ENCODE measurements at places on chromosomes 16 and 17.

GRCh38 chr17:74840989-74841666 lies 18.6 kb downstream of the GRIN2C start:
- DNase-seq = no peak

DNA sequence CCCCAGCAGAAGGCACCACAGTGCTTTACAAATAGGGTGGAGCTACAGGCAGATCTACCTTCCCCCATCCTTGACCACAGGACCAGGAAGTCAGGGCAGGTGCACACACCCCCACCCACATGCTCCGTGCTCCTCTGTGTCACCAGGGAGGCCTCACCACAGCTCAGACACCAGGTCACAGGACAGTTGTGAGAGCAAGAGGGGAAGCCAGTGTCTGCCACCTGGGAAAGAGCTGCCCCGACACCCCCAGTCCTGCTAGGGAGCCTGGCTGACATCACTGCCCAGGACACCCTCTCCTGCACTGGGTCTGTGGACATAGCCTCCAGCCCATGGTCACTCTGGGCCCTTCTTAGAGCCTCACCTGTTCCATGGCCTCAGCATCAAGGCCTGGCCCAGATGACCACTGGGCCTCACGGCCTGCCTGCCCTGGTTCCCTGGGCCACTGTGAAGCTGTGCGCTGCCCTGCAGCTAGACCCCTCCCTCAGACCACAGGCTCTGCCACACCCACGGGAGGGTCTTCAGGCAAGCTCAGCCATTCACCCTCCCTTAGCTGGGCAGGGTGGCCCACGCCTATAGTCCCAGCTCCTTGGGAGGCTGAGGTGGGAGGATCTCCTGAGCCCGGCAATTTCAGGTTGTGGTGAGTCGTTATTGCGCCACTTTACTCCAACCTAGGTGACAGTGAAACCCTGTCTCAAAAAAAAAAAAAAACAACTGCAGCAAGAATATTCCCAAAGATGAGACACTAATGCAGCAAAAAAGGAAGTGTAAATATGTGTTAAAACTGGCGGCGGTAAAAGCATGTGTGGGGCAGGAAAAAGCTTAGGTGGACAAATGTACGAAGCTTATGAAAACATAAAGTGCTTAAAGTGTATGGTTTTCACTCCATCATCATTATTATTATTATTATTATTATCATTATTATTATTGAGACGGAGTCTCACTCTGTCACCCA lies 14.2 kb downstream of the POLR3K start:
- DNase-seq = no peak

GRCh38 chr16:3577302-3577752 lies at the start of gene NLRC3:
TSS of gene NLRC3 (minus strand) at chr16:3577403. CDS start at chr16:3565036, 12,367 bp downstream.
- no peak for DNase-seq

DNA sequence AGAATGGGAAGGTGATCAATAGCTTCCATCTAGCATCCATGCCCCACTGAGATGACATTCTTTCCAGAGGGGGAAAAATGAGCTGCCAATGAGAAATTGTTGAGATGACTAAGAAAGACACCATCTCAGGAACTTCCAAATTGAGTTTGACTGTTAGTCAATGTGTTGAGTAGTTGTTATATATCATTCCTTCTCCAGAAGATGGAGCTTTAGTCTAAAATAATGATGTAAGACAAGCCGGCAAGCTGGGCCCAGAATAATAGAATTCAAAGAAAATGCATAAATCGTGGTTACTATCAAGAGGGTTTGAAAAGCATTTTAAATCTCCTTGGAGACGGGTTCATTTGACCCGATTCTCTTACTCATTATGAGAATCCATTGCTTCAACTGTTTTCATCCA lies 71.0 kb upstream of the ATF7IP2 start:
- DNase-seq = peak; percentile 53

GRCh38 chr16:31357324-31358109 lies 2.5 kb downstream of the ITGAX start:
- no peak for DNase-seq

- peak; percentile 58 for DNase-seq
Observed at GRCh38 chr17:17414341-17414805, 62.4 kb upstream of the MED9 start.

DNA sequence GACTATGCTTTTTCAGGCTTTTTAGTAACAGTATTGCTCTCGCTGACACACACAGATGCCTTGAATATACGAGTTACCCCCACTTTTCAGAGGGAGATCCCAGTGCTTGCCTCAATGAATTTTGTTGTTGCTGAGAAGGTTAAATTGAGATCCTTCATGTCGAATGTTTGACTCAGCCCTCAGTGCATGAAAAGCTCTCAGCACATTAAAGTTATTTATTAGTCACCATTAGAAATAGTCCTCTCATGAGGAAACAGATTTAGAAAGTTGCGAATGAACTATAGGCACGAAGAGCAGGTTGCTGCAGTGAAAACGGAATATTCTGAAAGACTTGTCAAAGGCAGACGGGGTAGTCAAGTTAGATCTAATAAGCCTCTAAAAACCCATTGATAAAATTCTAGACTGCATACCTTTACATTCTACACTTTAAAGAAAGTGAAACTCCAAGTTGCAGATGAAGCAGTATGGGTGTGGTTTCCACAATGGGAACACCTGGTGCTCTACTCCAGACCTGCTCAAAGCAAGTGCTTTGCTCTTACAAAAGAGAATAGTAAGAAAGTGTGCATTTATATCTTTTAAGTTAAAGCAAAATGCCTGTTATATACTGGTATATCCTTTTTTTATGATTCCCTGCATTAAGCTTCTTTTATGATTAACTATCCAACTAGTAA lies 238.1 kb downstream of the MAF start:
- no peak for DNase-seq

DNA sequence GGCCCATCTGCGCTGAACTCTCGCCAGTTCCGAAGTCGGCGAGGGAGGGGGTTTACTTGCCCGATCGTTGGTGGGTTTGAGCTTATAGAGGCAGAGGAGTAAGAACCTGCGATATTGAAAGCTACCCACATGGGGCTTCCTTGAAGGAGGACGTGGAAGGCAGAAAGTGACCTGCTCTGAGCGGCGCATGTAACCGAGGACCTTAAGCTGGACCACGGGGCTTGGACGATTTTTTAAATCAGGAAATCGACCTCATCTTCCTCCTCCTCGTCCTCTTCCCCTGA lies 2.0 kb downstream of the PRAC2 start:
- no peak for DNase-seq

DNA sequence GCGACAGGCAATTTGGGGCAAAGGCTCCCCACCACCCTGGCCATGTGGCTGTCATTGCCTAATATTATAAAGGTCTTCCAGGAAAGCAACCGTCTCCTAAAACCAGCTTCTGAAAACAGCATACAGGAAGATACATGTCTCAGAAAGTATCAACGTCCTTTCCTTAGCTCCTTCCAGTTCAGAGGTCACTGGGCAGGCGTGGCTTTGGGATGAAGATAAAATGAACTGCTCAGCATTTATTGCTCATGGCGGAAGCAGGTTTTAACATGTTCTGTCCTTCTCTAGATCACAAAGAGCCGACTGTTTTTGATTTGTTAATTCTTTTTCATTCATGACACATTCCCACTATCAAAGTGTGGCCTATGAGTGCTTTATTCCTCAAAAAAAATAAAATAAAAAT lies 8.0 kb downstream of the CFAP20 start:
- no peak for DNase-seq

GRCh38 chr17:58184986-58185761 lies 7.4 kb upstream of the EPX start:
- DNase-seq = no peak

DNA sequence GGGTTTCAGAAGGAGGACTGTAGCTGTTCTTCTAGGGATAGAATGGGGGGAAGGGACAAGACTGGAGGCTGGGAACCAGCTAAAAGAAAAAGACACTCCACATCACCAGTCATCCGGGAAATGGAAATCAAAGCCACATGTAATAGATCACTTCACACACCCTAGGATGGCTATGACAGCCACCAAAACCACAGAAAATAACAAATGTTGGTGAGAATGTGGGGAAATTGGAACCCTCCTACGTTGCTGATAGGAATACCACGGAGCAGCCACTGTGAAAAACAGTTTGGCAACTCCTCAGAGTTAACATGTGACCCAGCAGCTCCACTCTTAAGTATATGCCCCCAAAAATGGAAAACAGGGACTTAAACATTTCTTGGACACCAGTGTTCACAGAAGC lies 2.3 kb downstream of the TLE7 start:
- DNase-seq = no peak

DNA sequence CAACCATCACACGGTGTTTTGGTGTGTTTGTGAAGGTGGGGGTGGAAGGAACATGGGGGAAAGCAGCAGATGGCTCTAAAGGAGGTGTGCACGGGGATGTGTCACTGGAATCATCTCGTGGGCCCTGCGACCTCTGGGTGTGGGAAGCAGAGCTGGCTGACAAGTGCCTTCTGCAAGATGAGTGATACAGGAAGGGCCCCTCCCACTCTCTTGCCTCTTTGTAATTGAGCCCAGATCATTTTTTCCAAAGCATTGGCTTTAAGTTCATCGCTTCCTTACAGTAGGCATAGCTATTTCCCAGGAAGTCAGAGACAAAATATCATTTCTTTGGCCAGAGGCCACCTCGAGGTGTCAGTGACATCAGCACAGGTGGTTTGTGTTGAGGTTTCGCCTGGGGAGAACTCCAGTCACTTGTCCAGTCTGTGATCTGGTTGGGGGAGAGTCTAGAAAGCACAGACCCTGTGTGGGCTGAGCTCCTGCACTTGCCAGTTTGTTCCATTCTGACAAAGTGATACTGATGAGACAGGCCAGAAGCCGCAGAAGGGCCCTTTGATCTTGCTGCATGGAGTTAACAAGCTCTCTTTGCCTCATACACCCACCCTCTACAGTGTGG lies 20.6 kb upstream of the SNTB2 start:
- peak; percentile 20 for DNase-seq

- DNase-seq = no peak
Observed at GRCh38 chr17:79022507-79022991, 1.4 kb upstream of the C1QTNF1 start.

DNA sequence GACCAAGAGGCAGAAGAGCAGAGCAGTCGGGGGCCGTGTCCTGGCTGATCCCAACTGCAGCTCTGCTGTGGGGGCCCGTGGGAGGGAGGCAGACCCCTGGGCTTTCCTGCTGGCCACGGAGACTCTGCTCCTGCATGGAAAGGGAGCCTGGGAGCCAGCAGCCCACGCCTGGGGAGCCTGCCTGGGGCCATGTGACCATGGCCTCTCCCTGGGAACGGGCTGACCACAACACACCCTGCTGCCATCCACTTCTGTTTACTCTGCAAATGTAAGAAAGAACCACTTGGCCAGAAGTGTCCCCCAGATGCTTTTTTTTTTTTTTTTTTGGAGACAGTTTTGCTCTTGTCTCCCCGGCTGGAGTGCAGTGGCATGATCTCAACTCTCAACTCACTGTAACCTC lies 2.0 kb upstream of the TEDC2 start:
- DNase-seq = no peak

- no peak for DNase-seq
Observed at GRCh38 chr16:84569382-84569987, 48.4 kb downstream of the COTL1 start.

DNA sequence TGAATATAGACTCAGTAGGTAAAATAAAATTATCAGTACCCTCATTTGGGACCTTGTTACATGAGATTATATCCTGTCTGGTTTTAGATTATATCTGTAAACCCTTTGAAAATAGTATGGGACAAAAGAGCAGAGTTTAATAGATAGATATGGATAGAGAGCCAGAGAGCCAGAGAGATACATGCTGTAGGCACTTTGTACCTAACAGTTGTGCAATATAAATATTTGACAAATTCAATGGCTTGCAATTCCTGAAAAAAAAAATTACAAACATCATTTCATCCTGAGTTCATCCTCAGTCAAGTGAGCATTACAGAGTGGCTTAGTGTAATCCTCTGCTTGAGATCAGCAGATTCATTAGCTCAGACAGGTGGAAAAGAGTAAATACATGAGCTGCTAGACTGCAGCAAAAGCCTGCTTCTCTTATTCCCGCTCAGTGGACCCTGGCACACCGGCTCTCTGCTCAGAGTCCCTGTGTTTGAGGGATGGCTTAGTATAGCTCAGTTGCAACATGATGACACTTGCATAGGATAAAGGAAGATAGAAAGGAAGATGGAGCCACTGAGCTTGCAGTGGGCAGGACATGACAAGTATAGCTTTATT lies 931.6 kb upstream of the GOT2 start:
- DNase-seq = no peak

DNA sequence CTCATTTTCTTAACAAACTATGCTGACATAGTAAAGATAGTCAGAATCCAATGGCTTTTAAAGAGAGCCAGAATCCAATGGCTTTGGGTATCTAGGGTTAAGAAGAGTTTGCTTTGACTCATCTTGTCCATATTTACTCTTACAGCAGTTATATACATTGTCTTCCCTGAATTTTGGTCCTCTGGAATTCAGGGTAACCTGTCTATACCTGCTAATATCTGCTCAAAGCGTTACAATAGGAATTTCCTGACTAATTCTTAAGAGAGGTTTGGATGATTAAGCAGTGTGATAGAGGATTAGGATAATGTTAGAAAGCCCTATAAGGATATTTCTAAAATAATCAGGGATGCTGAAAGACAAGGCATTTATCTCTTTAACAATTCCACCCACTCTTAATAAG lies 2.0 kb upstream of the CDH8 start:
- DNase-seq = no peak

DNA sequence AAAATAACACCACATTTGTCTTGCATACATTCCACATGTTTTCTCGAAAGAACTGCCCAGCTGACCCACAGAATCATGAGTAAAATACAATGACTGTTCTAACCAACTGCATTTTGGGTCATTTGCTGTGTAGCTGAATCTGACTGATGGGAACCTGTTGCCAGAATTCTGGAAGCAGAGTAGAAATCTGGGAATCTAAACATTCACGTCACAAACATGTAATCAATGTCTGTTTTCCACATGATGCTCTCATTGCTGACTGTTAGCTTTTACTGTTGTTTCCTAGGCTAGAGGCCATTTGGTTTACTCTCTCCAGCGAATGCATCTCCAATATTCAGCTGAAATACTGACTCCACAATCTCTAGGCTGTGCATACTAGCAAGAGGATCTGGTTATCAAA lies 710.1 kb downstream of the KCNJ2 start:
- DNase-seq = no peak

- no peak for DNase-seq
Observed at GRCh38 chr16:70741783-70742125, 55.9 kb upstream of the MTSS2 start.

DNA sequence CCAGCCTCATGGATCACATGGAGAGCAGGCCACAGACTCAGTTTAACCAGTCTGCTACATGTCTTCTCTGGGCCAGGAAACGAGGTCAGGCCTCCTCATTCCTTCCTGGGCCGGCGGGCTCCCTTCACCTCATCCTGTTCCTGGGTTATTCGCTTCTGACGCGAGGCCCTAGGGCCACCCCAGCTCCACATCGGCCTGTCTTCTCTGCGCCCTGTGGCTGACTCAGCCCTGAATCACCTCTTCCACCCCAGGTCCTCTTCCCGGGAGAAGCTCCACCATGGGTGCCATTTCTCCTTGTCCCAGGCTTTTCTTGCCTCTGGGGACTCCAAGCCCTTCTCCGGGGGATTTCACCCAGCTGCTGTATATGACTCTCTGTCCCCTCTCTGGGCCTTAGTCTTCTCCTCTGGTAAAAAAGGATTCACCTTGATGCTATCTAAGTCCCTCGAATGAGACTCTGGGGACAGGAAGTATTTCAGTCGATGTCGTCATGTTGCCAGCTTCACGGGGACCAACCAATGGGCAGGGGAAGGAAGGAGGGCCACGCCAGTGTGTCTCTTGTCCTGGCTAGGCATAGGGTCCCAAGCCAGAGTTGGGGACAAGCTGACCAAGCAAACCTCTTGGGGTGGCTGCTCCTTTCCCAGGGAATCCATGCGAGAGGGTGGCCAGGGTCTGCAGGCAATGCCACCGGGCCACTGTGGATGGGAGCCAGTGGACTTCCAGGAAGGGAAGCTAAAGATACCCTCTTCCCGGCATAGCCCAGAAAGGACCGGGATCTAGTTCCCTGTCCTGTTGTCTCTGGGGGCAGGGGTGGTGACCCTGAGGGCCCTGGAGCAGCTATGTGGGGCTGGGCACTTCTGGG lies 58.7 kb downstream of the SOCS3 start:
- no peak for DNase-seq

Data from brain (organoid and tissue), 16 donors.